ENCODE measurements at places on chromosomes 7 and 10. TPM values are rescaled to one million over a fixed set of nuclear protein-coding genes. Genes with fewer than 3 reads are reported as not detected.
A peak's percentile ranks its signal among the peaks of the same experiment; 100 is the strongest.

GRCh38 chr10:80168162-80168511, 35.6 kb downstream of the PLAC9 start:
- peaks cover 84% of the 10 kb centered on the region for H3K36me3 ChIP-seq
- no peak overlapping the region for H3K4me3 ChIP-seq
- no peaks in the 10 kb centered on the region for H3K27me3 ChIP-seq
- peaks cover 20% of the 10 kb centered on the region for H3K4me1 ChIP-seq
- peak overlapping the region; percentile 55 for H3K27ac ChIP-seq

- no peak for DNase-seq
- no peaks in the 10 kb centered on the region for H3K36me3 ChIP-seq
- H3K27ac ChIP-seq, result peak overlapping the region; percentile 89
- peak overlapping the region; percentile 66 for H3K4me3 ChIP-seq
Measured at GRCh38 chr10:35378541-35379210, 42.4 kb downstream of the CCNY start.

Gene NEURL1
- 1.2 TPM for total RNA-seq

Gene PRRT4
- total RNA-seq, result 0.82 TPM

DNA sequence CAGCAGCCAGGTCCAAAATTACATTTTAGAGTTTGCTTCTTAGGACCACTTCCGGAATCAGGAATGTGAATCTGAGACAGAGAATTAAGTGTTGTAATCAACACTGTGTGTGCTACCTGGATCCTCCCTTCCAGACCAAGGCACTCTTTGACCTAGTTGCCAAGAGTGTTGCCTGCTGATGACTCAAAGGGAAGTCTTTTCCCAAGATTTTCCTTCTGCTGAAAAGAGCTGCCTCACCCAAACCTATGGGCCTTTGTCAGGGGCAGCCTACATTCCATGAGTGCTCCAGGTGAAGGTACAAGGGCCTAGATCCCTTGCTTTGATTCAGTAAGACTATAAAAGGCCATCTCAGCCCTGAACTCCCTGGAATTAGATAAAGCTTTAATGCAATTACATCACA, 712.5 kb upstream of the ANKRD30A start:
- no peak overlapping the region for H3K27ac ChIP-seq
- H3K36me3 ChIP-seq, result no peaks in the 10 kb centered on the region
- no peaks in the 10 kb centered on the region for H3K27me3 ChIP-seq
- H3K4me1 ChIP-seq, result no peaks in the 10 kb centered on the region
- no peak for DNase-seq
- H3K4me3 ChIP-seq, result no peak overlapping the region

- H3K27ac ChIP-seq, result no peak overlapping the region
- DNase-seq, result no peak
- no peak overlapping the region for H3K4me3 ChIP-seq
- peaks cover 1% of the 10 kb centered on the region for H3K27me3 ChIP-seq
Measured at GRCh38 chr10:29841724-29842649, 207.2 kb upstream of the SVIL start.

DNA sequence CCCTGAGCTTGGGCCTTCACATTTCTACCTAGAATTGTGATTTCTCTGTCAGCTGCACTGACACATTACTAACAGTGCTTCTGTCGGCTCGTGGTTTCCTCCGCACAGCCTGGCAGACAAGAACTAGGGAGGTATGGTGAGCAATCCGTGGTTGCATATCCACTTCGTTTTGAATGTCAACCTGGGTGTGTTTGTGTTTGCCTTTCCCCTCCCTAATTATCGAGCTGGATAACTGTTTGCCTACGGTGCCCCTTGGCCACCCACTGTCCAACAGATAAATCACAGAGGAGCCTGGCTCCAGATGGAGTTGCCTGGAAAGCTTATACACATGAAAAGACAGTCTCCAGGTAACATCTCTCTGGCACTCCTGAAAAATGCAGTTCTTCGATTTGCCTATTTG, 228.8 kb downstream of the TRIL start:
- H3K4me3 ChIP-seq, result no peak overlapping the region
- H3K4me1 ChIP-seq, result peaks cover 2% of the 10 kb centered on the region
- H3K27ac ChIP-seq, result no peak overlapping the region
- no peak for DNase-seq

- no peaks in the 10 kb centered on the region for H3K4me1 ChIP-seq
- no peak within 1 kb of the TSS for H3K4me3 ChIP-seq
- no peaks in the 10 kb centered on the region for H3K27me3 ChIP-seq
- H3K36me3 ChIP-seq, result no peaks in the 10 kb centered on the region
- H3K27ac ChIP-seq, result peak within 1 kb of the TSS; percentile 6
- DNase-seq, result no peak
Measured at GRCh38 chr7:76409537-76409936, at the start of gene SSC4D. Gene SSC4D (minus strand): TSS chr7:76409697. CDS start chr7:76404439, 5,258 bp downstream.

DNA sequence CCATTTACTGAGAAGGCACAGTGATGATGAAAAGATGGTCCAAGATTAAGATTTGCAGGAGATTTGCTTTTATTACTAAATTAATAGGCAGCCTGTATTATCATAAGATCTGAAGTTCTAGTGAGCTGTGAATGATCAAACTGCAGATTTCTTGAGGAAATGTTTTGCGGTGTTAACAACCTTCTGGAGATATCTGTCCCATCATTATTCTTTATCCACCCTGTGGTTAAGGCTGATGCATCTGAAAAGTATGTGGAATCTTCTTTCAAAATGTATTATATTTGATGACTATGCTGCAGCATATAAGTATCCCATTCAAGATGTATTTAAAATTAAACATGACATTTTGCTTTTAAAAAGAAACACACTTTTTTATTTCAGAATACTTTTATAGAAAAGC, 150.3 kb downstream of the POLR1F start:
- no peaks in the 10 kb centered on the region for H3K4me1 ChIP-seq
- DNase-seq, result no peak
- H3K27ac ChIP-seq, result no peak overlapping the region

DNA sequence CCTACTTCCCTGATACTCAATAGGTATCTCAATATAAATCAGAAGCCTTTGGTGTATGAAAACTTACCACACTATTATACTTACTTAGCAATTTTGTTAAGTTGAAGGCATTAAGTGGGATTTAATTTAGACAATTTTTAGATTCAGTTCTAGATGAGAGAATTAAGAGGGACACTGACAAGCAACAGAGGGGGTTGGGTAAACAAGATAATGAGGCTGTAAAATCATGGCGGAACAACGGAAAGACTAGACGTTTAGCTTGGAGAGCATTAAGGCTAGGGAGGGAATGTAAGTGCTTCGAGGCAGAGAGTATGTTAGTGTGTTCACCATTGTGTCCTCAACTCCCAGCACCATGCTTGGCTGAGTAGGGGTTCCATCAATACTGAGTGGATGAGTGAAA, 71.3 kb downstream of the DENND11 start:
- no peaks in the 10 kb centered on the region for H3K27me3 ChIP-seq
- peaks cover 18% of the 10 kb centered on the region for H3K36me3 ChIP-seq
- no peak overlapping the region for H3K27ac ChIP-seq
- DNase-seq, result no peak
- no peaks in the 10 kb centered on the region for H3K4me1 ChIP-seq

DNA sequence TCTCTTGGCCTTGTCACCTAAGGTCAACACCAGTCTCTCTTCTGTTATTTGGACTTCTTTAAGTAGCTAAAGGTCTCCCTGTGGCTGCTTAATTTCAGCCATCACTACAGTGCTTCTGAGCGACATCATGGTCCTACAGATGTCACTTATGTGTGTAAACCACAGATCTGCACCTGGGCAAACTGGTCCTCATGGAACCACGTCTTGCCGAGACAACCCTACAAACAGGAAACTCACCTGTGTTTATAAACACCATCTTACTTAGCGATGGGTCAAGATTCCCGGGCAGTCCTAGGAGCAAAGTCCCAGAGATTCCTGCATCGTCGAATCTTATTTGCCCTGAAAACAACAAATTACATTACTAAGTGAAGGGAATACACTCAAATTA, 27.8 kb downstream of the KLF6 start:
- no peak for DNase-seq
- no peak overlapping the region for H3K27ac ChIP-seq
- H3K4me1 ChIP-seq, result peaks cover 60% of the 10 kb centered on the region
- H3K4me3 ChIP-seq, result no peak overlapping the region

Gene NPTX2
- total RNA-seq, result not detected

Gene MSMB
- not detected for total RNA-seq

Gene NPC1L1
- total RNA-seq, result 0.13 TPM

- no peaks in the 10 kb centered on the region for H3K36me3 ChIP-seq
- no peaks in the 10 kb centered on the region for H3K4me1 ChIP-seq
- H3K27ac ChIP-seq, result no peak overlapping the region
- no peaks in the 10 kb centered on the region for H3K27me3 ChIP-seq
- DNase-seq, result no peak
Measured at GRCh38 chr10:126147866-126148587, 240.2 kb downstream of the ADAM12 start.

DNA sequence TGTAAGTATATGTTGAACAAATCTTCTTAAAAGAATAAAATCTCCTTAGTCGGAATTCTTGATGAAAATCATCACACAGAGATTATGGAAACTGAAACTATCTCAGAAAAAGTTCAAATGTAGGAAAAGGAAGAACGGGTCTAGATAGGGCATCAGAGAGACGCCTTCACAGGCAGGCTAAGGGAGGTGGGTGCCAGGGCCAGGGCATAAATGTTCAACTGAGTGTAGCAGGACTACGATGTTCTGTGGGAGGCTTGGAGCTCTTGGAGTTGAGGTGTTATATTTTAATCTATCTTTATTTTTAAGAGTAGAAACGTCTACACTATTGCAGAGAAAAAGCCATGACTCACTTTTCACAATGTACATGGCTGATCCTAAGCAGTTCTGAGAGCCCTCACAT, 101.2 kb downstream of the RSU1 start:
- no peak overlapping the region for H3K27ac ChIP-seq
- peaks cover 76% of the 10 kb centered on the region for H3K36me3 ChIP-seq
- H3K4me1 ChIP-seq, result peaks cover 8% of the 10 kb centered on the region
- peaks cover 2% of the 10 kb centered on the region for H3K27me3 ChIP-seq
- DNase-seq, result no peak
- H3K4me3 ChIP-seq, result no peak overlapping the region
